ENCODE measurements at places on chromosomes 5 and 9.

DNA sequence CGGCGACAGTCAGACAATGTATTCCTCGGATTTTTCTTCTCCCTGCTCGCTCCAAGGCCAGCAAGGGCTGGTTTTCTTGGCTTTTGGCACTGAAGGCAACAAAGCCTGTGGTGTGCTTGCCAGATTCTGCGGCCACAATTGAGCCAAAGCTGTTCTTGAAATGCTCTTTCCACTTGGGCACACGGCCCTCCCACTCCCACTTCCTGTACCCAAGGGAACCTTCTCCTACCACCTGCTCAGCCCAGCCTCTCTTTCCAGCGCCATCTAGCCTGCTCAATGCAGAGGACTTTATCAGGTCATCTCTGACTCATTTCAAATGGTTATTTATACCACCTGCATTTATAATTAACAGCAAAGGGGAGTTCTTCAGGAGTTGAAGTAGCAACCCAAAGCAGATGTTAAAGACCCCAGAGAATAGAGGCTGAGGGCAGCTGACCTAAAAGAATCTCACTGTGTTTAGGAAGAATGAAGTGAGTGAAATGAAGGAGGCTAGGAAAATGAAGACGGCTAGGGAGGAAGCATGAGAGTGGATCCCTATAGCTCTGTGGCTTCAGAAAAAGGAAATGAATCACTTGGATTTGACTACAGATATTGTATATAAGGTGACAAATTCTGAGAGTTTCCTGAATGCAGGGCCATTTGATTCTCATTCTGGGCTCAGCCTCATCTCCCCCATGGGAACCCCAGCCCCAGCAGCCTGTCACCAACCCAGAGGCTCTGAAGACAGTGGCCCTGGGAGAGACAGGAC lies 439.0 kb downstream of the ENC1 start:
- no peak for DNase-seq

DNA sequence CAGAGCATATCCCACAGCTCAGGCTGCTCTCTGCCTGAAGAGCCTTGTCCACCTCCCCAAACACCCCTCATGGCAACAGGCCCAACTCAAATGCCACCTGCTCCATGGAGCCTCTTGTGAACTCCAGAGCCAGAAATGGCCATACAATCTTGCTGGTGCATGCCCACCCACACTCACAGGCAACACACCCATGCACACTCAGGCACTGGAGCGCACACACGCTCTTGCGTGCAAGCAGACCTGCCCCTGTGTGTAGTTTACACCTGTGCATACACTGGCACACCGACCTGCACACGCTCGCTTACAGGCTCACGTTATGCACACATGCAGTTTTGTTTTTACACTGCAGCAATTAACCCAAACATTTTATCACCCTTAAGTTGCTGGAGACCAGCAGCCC lies 40.0 kb downstream of the HRH2 start:
- DNase-seq, result no peak

- no peak for DNase-seq
Measured at GRCh38 chr9:92342825-92343488, 17.2 kb downstream of the CENPP start.

- no peak for DNase-seq
Measured at GRCh38 chr5:30890377-30890776, 303.1 kb upstream of the CDH6 start.

GRCh38 chr5:163384669-163385068 lies 52.7 kb upstream of the CCNG1 start:
- DNase-seq, result no peak

GRCh38 chr5:402615-403359 lies 40.2 kb upstream of the EXOC3 start:
- no peak for DNase-seq

GRCh38 chr5:80799041-80799440 lies 144.3 kb upstream of the DHFR start:
- no peak for DNase-seq

DNA sequence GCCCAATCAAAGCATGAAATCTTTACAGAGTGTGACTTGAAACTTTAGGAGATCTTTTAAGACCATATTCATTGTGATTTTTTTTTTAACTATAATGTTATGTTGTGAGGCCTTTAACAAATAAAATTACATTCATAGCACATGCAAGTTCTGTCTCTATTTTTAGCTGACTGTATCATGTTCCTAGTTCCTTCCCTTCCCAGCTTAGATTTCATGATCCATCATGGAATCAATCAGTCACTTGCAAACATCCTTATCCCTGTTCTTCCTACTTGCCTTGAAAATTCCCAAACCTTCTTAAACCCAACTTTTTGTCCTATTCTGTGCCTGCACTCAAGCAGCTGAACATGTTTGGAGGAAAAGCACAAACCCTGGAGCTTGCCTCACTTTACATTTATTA lies 141.8 kb downstream of the DMXL1 start:
- no peak for DNase-seq

GRCh38 chr9:81629440-81629839 lies 59.9 kb downstream of the TLE1 start:
- no peak for DNase-seq

GRCh38 chr5:963673-964531 lies 44.7 kb upstream of the NKD2 start:
- no peak for DNase-seq

- DNase-seq, result no peak
Measured at GRCh38 chr5:72503888-72504491, 3.2 kb downstream of the ZNF366 start.

- DNase-seq, result no peak
Measured at GRCh38 chr9:123120953-123121352, 87.5 kb downstream of the GPR21 start.

- DNase-seq, result no peak
Measured at GRCh38 chr9:115730396-115730795, 423.2 kb upstream of the PAPPA start.

DNA sequence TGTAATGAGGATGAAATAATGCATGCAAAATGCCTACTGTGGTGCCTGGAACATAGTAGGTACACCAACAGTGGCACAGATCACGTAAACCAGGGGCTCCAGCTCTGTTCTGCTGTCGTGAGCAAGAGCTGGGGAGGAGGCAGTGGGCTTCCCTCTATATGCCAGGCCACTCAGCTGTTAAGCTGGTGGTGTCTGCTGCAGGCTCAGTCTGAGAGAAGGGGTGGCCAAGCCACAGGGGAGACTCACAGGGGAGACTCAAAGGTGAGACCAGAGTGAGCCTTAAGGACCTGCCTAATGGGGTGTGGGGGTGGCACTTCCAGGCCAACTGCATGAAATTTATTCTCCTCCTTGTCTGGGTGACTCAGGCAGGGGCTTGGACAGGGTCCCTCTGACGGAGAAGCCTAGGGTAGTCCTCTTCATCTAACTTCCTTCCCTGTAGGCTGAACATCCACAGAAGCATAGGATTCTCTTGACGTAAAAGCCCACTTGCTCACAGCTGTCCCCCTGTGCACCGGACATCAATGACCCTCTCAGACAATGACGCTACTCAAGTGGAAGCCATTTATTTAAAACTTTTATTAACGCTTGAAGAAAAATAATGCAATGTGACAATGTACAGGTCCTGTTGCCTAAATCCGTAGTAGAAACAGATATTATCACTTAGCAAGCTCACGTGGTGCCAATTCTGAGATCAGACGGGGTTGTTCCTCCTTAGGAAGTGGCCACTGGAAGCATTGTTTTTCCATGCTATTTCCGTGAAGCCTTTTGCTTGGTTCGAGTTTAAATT lies 13.9 kb downstream of the STC2 start:
- no peak for DNase-seq

DNA sequence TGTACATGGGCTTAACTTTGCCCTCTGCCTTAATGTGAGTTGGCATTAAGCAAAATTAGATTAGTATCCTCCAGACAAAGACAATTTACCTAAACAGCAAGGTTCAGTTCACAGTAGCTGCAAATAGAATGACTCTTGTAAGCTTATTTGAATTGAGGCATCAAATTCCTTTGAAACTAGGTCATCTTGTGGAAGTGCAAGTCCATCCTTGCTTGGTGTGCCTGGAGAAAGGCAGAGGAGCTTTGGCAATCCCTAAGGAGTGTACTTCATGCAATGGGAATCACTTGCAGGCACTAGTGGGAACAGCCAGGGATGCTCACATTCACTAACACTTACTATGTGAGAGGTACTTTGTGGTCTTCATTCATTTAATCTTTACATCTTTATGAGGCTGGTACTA lies 118.3 kb downstream of the DRD1 start:
- DNase-seq, result no peak

DNA sequence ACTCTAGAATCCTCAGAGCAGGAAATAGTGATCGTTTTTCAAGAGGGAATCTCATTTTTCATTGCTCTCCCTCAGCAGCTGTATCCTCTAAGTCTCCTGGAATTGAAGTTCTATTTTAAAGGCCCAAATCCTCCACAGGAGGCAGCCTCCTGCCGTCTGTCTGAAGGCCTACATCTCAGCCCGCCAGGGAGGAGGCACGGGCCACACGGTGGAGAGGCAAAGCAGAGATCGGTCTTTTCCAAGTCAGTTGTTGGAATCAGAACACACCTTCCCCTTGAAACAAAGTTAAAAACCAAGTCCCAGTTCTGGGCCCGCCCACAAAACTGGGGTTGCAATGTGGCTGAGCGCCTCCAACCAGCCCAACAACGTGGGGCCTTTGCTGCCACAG lies 68.7 kb downstream of the RAPGEF1 start:
- DNase-seq, result no peak

- DNase-seq, result no peak
Measured at GRCh38 chr9:126222835-126223431, 103.7 kb upstream of the MVB12B start.

GRCh38 chr5:66608501-66608900 lies 12.3 kb downstream of the MAST4 start:
- no peak for DNase-seq

DNA sequence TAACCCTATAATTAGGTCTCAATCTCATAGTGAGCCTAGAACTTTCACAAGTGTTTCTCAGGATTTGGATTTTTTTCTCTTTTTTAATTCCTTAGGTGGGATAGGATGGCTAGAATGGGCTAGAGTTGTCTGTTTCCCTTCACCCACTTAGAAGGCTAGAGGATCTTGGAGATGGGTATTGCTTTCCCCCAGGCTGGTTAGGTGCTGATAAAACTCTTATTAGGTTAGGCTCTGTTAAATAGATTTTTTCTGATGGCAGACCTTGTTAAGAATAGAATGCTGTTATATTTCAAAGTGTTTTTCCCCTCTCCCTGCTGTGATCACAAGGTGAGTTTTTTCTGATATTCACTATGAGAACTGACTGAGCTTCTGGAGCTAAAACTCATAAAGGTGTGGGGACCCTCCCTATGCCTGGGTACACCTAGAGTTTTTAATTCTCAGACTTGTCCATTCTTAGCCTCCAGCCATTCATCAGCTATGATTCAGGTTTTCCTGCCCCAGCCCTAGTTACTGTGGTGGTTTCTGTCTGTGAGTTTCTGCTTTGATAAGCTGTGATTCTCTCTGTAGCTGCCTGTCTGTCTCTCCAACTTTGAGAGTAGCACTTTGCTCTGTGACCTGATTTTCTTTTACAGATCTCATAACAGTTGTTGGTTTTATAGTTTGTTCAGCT lies 132.4 kb downstream of the HACD4 start:
- no peak for DNase-seq

DNA sequence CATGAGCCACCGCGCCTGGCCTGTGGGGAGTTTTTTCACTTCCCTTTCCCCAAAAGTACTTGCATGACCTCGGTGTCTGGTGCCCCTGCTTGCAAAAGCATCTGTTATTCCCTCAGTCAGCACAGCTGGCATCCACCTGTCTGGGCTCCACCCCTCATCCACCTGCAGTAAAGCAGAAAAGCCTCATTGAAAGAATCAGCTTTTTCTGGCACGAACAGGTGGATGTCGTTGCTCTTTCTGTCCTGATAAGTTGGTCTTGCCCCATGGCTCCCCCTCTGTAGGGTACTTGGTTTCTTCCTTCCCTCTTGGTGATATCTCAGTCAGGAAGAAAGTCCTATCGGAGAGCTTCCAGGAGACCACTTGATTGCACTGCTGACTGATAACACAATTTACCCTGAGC lies 37.4 kb downstream of the WWC1 start:
- no peak for DNase-seq

GRCh38 chr9:129178568-129179382 lies 714 bp upstream of the IER5L start:
- DNase-seq, result no peak

- no peak for DNase-seq
Measured at GRCh38 chr5:59532979-59533729, 360.4 kb downstream of the PDE4D start.

DNA sequence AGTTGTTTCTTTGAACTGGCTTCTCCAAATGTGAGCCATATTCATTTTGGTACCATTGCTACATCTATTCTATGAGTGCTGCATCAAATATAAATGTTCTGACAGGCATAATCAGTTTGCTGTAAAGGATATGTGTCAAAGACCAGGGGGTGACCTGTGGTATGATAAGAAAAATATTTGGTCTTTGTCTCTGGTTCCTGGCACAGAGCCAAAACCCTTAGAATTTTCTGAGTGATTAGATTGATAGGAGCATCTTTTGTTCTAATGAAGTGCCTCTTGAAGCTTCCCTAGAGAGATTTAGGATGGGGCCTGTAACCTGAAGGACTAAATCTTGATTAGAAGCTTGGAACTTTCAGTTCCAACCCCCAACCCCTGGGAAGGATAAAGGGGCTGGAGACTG lies 256.3 kb downstream of the NNT start:
- no peak for DNase-seq

- DNase-seq, result no peak
Measured at GRCh38 chr5:166428264-166428803, 1863.1 kb upstream of the WWC1 start.

GRCh38 chr9:68416936-68417564 lies 60.6 kb downstream of the PGM5 start:
- DNase-seq, result no peak

DNA sequence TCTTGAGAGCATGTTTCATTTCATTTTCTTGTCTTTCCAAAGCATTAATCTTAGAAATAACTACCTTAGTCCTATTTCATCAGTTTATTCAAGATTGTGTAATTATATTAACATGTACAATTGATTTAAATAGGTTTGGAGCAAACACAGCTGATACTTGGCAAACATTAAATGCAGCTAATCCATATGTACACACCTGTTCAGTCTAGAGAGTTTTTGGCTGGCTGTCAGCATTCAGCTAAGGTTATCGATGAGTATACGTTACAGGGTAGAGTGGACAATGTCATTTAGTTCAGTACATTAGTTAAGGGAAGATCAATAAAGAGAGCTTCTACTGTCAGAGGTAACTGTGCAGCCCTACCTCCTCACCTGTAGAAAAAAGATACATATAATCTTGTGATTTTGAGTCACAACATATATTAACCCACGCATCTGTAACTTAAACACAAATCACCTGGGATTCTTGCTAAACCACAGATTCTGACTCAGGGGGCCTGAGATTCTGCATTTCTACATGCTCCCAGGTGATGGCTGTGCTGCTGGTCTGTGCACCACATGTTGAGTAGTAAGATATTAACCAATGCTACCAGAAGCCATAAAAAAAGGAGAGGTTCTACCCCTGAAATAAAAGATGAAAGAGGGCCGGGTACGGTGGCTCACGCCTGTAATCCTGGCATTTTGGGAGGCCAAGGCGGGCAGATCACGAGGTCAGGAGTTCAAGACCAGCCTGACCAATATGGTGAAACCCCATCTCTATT lies 34.1 kb upstream of the PCA3 start:
- DNase-seq, result no peak

All from stimulated activated CD8-positive, alpha-beta memory T cell treated with anti-CD3 and anti-CD28 coated beads, Interleukin-7, amount 100 ng/mL, for 1 hour (primary cell).